ENCODE measurements at places on chromosomes 2 and 18.

GRCh38 chr18:52950155-52950554 is 610.2 kb downstream of the DCC start:
- no peak for DNase-seq

DNA sequence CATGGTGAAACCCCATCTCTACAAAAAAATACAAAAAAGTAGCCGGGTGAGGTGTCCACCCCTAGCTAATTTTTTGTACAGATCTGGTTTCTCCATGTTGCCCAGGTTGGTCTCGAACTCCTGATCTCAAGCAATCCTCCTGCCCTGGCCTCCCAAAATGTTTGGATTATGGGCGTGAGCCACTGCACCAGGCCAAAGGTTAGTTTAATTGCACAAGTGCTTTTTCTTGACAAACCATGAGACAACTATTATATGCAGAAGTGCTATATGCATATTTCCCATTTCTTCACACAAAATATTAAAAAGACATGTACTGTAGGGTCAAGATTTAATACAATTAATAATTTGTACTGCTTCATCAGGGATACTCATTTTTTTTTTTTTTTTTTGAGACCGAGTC is 5.0 kb upstream of the GGCX start:
- DNase-seq: no peak

DNA sequence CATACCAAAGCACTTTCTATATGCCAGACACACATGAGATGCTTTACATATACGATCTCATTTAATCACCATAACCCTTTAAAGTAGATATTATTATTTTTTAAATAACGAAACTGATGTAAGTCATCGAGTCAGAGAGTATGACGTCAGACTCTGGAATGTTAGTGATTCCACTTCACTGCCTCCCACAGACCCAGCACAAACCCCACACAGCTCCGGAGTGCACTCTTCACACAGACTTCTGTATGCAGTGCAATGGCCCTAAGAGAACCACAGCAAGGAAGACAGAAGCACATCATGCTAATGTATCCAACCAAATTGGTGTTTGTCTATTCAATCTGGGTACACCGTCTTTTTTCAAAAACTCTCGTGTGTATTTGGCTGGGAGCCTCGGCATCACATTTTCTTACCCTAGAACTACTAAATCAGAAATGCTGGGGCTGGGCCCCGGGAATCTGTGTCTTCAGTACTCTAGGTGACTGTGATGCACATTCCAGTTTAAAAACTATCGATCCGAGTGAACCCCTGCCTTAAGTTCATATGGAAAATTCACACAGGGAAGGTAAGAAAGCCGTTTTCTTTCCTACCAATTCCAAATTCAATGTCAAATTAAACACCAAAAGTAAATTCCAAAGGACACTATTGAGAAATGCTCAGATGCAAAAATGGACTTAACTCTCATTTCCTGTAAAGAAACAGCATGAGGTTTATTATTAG is 117.7 kb upstream of the ACVR1C start:
- no peak for DNase-seq

- no peak for DNase-seq
Observed at GRCh38 chr2:45009928-45010701, 863 bp upstream of the SIX2 start.

- no peak for DNase-seq
Observed at GRCh38 chr18:77405096-77405495, 155.4 kb downstream of the GALR1 start.

GRCh38 chr18:79509536-79509930 is 113.8 kb downstream of the NFATC1 start:
- no peak for DNase-seq

DNA sequence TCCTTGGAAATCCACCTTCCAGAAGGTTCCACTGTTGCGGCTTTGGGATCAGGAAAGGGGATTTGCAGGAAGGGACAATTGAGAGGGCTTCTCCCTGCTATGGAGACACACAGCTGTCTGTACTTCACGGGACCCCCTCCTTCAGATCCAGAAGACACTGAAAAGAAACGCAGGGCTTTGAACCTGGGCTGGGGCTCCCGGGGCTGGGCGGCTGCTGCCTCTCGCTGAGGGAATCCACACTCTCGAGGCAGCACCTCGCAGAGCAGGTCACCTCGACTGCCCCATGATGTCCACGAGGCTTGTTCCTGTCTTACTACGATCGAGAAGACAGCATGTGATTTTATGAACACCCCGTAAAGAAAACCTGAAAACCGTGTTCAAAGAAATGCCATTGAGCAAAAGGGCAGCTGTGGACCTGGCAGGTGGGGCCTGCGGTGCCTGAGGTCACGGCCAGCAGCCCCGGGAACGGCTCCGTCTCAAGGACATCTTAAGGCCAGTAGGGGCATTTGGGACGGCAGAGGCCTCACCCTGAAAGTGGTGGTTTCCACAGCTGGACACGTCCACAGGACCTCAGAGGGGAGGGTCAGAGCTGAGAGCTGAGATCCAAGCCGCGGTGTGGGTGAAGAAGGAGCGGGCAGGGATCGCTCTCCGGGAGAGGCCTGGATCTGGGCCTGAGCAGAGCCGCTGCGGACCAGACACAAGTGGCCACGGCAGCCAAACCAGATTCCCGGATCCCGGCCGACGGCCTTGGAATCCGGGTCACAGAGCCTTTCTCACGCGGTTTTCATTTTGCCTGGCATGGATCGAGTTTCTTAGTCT is 165.7 kb downstream of the RTP5 start:
- DNase-seq: no peak

DNA sequence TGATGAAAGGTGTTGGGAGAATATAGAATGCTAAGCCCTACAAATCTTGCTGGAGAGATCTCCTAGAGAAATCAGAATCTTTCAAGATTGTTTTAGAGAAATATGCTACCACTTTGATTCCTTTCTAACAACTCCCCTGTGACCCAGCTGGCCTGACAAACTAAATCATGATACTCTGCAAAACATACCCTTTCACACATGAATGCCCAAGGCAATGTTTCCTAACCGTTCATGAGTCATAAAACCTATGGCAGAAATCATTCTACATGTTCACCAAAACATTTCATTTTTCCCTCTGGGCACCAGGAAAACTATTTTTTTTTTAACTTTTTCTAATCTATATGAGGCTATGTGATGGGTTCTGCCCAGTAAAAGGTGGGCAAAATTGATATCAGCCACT is 77.8 kb upstream of the SETBP1 start:
- no peak for DNase-seq

DNA sequence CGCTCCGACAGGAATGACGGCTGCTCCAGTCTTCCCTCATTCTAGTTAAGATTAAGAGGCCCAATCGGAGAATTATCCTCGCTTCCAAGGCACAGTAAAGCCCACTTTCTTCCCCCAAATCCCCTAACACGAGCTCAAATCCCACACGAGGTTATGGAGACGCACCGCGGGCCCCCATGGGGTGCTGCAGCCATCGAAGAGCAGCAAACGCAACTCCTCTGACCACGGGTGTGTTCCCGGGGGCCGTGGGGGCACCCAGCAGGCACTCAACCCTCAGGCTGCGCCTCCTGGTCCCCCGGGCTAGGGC is 446 bp downstream of the COPS9 start:
- no peak for DNase-seq

Data from HL-60 (cell line).